ENCODE measurements at places on chromosomes 5 and 9.
A peak's percentile ranks its signal among the peaks of the same experiment; 100 is the strongest.

- no peak for DNase-seq
Observed at GRCh38 chr9:124420991-124421543, 5.8 kb upstream of the PSMB7 start.

GRCh38 chr5:33439905-33440481 lies 772 bp upstream of the TARS1 start:
- DNase-seq, result no peak

DNA sequence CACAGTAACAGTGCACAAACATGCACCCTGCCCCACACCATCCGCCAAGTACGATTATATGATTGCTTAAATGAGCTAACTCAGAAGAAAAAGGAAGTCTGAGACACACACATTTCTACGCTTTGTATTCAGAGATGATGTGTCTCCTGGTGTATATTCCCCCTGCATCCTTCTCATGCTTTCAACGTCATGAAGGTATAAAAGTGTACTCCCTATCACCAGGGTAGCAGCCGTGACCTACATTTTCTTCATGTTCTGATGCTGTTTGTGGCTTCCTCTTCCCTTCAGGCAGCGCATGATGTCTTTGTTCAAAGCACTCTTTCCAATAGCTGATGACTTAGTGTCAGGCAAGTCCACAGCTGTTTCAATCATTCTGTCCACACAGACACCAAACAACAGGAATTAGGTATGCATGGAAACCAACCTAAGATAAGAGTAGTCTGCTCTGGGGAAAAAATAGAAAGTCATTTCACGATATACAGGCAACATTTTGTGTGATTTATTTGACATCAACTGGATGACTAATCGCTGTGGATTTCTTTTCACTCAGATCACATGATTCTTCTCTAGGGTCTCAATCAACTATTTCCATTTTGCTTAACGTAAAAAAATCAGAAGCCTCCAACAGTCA lies 269.4 kb upstream of the PTGER4 start:
- no peak for DNase-seq

DNA sequence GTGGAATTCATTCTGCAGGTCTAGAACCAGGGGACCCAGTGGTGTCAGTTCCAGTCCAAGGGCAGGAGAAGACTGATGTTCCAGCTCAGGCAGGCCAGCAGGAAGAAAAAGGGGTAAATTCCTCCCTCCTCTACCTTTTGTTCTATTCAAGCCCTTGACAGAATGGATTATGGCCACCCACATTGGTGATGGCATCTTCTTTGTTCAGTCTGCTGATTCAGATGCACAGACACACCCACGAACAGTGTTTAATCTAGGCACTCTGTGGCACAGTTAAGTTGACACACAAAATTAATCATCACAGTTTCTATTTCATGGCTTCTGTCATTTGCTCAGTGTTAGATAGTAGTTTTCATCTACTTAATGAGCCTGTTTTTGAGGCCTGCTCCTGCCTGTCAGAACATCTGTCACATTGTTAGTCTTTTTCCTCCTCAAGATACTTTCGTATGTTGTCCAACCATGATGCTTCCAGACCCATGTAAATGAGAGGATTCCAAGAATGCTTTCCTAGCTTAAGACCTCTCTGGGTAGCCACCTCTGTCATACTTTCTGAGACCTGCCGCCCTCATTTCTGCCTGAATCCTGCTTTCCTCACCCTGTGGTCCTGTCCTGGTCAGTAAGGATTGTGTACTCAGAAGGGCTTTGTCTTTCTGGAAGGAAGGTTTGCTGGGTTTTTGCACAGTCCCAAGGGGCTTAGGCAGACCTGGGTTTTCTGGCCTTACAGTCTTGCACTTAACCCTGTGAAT lies 72.5 kb downstream of the SPIN1 start:
- no peak for DNase-seq

DNA sequence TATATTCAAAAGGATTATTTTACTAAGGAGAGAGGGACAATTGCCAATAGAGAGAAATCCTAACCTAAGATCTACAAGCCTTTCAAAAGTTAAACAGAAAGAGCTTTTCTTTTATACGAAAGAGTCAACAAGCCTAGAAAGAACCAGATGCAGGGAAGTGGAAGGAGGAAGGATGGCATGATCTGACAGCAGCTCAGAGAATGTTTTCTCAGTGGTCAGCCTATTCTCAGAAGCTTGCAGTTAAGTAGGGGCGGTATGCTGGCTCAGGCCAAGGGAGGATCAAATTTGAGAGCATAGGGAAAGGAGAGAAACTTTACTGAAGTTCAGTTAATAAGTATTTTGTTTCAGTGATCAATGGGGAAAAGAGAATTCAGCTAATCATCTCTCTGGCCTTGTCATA lies 88.0 kb upstream of the FTMT start:
- DNase-seq, result no peak

DNA sequence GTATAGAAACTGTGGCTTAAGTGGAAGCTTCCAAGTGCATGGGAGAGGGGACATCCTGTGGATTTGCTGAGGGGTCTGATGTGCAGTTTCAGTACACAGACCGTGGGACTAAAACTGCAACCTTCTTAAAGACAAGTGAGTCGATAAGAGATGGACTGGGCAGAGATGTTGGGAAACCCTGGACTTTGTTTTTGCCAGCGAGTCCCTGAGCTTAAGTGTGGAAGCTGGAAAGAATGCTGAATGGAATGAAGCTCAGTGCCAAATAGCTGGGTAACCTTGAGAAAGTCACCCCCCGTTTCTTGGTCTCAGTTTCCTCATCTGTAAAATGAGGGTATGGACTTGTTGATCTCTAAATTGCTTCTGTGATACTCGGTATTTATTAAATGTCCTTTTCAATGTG lies 37.3 kb upstream of the KLF9 start:
- DNase-seq, result no peak

DNA sequence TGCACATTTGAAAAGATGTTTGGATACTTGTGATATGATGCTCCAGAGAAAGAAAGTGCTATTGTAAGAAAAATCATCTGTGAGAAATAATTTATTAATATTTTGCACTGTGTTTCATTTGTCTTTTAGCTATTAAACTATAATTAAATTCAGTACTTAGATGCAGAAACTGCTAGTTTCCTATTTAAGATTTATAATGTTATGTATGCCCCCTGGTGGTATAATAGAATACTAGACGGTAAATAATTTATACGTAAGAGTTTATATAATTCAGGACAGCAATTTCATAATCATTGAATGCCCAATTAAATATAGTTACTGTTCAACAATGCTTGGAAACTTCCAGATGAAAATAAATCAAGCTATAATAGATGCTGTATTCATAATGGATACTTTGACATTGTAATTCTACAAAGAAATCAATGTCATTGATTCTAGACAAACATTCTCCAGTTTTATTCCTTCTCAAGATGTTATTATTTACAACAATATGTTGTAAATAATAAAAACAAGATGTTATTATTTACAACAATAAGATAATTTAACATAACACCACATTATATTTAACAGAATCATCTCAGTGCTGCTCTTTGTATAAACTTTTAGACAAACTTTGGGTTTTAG lies 101.0 kb downstream of the TMEM232 start:
- DNase-seq, result no peak

GRCh38 chr9:108631496-108632285 lies 224.1 kb downstream of the ACTL7B start:
- DNase-seq, result no peak

DNA sequence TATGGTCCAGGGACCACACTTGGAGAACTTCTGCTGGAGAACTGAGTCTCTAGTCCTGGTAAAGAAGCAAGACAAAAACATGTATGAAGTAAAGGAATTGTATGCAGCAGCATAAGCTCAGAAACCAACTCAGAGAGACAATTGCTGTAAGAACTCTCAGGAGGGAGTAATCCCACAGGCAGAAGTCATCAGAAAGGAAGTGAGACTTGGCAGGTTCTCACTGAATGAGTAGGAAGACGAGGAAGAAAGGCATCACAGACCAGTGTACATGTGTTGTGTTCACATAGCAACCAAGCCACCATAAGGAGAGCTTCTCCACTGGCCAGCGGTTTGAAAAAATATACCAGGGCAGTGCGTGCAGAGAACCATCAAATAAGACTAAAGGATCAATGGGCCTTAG lies 57.9 kb upstream of the FST start:
- DNase-seq, result no peak

DNA sequence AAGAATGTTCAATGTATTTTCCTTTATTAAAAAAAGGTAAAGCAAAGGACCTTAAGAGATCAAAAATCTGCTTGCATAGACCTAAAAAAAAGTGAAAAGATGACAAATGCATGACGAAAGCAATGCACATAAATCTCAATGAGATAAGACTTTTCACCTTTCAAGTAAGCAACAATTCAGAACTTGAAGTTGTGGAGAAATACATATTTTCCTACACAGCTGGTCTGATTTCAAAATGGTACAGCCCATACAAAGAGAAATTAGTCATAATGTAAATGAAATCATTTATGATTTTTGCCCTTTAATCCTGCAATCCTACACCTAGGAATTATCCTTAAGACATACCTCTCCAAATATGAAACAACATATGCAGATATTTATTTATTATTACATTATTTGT lies 568.0 kb downstream of the ANXA1 start:
- no peak for DNase-seq

DNA sequence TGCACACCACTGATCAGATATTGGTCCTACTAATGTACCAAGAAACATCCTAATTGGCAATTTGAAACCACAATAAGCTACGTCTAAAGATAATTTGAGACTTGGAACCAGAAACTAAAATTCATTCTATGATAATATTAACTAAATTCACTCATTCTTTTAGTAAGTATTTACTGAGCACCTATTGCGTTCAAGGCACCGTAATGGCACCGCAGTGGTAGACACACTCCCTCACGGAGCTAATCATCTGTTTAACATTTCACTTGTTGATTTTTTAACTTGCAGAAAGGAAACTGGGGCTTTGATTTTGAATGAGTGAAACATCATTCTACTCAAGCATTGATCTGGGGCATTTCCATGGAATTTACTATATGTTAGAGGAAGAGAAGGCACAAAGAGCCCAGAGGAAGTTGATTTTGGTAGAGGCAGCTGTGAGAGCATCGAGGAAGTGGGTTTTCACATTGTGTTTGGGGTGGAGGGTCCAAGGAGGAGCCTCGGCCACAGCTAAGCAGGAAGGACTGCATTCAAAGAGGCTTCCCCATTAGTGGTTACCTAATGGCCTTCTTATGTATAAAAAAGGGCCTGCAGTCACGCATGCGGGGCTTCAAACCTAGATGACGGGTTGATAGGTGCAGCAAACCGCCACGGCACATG lies 7.1 kb downstream of the RAPGEF1 start:
- DNase-seq, result no peak

- no peak for DNase-seq
Observed at GRCh38 chr5:65883461-65883860, 42.9 kb upstream of the ERBIN start.

DNA sequence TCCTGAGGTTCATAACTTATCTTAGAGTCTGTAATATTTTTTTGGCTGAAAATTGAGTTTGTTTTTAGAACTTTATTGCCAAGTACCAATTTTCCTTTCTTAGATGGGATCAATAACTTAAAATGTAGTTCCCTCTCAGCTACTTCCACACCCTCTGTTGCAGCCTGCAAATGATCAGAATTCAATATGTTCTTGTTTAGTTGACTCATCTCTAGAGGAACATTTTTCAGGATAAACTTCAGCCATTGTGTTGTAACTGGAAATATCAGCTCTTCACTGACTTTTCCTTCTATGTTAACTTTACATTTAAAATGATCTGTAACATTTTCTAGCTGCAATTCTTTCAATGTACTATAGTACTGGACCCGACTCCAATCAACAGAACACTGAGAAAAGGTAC lies 115.7 kb downstream of the ESM1 start:
- DNase-seq, result no peak

GRCh38 chr5:178895615-178896571 lies at the start of gene ZFP2:
Gene ZFP2, plus strand, starts transcription at chr5:178895913. Its CDS starts 35,401 bp downstream, at chr5:178931314.
- DNase-seq, result peak; percentile 36

DNA sequence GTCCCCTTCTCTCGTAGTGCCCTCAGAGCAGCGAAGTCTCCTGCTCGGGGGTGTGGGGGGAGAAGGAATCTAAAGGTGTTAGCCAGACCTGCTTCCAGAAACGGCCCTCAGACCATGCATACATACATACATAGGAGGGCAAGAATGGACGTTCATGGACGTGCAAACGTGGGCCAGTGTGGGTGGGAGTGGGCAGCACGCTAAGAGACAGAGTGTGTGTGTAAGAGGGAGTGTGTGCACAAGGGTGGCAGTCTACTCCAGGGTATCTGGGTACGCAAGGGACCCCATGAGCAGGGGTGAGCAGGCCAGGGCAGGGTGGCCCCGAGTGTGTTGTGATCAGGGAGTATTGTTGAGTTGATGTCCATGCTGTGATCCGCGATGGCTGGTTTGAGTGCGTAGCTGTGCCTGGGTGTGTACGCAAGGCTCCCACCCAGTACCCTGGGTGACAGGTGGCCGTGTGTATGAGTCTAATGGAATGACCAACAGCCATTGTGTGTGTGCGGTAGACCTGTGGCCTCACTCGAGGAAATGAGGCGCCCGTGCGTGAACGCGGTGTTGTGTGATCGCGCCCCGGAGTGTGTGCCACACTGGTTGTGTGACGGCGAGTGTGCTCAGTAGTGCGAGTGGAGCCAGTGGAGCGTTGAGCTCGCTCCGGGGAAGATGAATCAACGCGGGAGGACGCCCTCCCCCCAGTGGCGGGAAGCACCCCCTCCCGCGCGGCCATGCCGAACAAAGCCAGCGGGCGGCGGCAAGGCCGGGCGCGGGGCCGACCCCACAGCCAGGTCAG lies 826 bp downstream of the GPRIN1 start:
- no peak for DNase-seq

DNA sequence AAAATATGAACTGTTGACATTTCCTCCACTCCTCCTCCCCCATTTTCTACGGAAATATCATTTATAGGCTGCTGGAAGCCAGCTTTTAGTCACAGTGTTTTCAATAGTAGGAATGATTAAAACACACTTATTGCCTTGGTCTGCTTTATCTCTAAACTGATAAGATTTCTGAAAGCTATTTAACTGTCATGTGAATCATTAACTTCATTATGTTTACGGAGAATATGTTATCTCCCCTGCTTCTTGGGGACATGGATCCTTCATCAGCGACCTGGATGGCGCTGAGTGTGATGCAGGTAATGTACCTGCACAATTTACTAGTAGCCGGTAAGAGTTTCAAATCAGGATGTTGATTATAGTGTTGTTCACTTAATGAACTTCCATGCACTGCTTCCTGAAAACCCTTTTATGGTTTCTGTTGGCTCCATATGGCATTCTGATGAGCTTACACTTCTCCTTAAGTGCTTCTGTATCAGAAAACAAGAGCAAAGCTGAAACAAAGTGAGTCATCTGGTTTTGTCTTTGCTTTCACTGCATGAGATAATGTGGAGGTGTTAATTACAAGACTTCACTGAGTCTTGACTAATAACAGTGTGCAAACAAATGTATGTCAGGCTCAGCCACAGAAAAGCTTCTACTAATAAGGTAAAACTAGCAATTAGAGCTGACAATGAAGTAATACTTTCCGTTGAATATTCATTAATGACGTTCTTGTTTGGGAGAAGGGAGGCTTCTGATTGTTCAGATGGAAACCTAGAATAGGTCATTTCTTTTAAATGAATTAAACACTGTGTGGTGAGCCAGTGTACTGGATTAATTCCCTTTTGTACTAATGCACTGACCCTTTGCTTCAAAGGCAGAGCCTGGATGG lies 162.4 kb upstream of the ZNF608 start:
- DNase-seq, result no peak
